ENCODE measurements at places on chromosomes 7 and 10. TPM values are rescaled to one million over a fixed set of nuclear protein-coding genes. Genes with fewer than 3 reads are reported as not detected.

- no peak for DNase-seq
Observed at GRCh38 chr7:70739646-70740210, 392.2 kb upstream of the GALNT17 start.

DNA sequence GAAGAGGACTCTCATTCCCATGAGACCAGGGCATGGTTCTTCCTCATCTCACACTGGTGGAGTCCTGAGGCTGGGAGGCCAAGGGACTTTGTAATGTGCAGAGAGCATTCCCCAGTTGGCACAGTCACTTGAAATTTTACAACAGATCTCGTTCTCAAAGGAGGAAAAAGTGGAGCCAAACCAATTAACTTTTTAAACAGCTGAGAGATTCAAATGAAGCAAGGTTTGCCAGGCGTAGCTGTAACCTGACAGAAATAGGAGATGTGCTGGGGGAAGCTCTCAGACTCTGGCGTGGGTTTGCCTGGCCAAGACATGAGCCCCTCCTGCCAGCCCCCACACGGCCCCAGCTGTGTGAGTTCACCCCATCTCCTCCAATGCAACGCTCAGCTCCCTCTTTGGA, 12.0 kb upstream of the CPXM2 start:
- no peak for DNase-seq

DNA sequence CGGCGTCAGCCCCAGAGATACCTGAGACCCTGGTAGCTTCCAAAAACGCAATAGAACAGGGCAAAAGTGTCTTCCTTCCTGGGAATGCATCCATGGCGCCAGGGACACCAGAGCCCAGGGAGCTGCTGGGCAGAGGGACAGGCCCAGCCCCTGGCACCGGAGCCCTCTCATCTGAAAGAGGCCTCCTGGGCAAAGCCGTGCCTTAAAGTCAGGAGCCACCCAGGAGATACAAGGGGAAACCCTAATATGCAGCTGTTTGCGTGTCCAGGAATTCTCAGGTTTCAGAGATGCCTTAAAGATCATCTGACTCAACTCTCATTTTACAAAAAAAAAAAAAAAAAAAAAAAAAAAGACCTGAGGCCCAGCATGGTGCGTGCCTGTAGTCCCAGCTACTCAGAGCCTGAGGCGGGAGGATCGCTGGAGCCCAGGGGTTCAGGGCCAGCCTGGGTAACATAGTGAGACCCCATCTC, 28.0 kb downstream of the NUDT1 start:
- DNase-seq = no peak

- peak; percentile 31 for DNase-seq
Observed at GRCh38 chr10:126634911-126635310, 35.6 kb downstream of the C10orf90 start.

DNA sequence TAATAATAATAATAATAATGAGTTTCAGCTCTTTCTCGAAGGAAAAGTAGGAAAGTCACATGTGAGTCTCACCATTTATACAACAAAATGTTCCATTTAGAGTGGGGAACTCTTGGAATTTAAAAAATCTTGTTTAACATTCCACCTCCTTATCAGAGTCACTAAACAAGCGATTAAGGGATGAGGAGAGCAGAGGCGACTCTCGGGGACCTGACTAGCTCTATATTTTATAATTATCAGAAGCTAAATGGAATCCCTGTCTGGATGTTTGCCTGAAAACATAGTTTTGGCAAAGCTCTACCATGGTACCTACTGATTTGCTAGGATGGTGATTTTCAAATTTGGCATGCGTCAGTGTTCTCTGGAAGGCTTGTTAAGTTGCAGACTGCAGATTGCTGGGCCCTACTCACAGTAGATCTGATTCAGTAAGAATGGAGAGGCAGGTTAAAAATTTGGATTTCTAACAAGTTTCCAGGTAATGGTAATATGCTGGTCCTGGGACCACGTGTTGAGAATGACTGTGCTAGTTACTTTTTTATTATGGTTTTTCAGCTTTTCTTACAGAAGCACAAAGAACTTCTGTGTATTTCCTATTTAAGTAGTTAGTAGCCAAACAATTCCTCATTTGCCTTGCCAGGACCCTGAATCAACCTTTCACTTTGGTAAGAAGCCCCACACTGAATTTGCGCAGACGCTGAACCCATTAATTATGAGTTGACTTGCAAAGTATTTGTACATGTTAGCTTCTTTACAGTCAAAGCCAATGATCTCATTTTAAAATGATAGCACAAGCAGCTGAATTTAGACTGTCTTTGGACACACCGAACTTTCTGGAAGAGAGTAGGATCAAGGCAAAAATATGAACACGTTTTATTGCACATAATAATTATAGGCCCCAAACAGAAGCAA, 39.5 kb downstream of the CPED1 start:
- DNase-seq = no peak

- DNase-seq = no peak
Observed at GRCh38 chr10:132651511-132652029, 114.0 kb downstream of the INPP5A start.

GRCh38 chr10:64519831-64520230, 998.6 kb downstream of the REEP3 start:
- DNase-seq = no peak

DNA sequence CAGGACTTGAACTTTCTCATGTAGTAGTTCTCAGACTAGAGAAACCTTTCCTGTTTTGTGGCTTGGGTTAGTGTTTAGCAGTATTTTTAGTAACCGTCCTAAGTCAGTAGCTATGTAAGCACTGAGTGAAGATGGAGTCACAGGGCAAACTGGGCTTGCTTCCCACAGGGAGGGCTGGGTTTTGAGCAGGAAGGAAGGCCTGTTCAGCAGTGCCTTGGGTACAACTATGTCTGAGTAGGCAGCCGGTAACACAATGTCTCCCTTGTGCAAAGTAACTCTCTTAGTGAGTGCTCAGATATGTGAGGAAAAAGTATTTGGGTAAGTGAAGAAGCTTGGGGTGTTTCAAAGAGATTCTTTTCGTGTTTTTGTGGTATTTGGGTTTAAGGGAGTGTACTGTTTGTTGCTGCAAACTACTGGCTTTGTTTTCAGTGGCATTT, 96.4 kb downstream of the CCSER2 start:
- peak; percentile 91 for DNase-seq

- DNase-seq = no peak
Observed at GRCh38 chr7:29443552-29443951, 120.1 kb upstream of the PRR15 start.

GRCh38 chr7:159088016-159088865, 56.4 kb downstream of the VIPR2 start:
- no peak for DNase-seq

DNA sequence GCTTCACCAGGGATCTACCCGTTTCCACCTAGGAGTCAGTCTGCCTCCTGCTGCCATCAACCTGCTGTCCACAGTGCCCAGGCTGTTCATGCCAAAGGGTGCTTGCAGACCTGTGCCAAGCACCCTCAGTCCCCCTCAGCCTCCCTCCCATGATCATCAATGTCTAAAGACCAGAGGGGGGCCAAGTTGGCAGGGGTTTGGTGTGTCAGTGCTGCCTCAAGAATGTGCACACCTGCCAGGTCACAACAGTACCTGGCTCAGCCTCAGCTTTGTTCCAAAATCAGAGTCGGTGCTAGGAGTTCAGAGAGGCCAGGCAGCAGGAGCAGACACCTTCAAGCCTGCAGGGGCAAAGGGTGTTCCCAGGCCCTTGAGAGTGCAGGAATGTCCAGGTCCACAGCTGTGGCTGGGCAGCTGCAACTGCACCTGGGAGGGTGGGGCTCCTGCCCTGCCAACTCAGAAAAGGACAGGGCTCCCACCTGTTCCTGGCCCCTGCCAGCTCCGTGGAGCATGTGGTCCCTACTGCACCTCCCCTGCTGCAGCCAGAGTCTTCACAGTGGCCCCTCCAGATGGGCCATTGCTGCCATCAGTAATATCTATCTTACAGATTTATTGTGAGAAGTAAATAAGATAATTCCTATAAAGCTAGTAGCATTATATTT, 219.5 kb downstream of the POLR1F start:
- DNase-seq = no peak

- DNase-seq = no peak
Observed at GRCh38 chr7:130296221-130296951, 3.4 kb downstream of the CPA4 start.

DNA sequence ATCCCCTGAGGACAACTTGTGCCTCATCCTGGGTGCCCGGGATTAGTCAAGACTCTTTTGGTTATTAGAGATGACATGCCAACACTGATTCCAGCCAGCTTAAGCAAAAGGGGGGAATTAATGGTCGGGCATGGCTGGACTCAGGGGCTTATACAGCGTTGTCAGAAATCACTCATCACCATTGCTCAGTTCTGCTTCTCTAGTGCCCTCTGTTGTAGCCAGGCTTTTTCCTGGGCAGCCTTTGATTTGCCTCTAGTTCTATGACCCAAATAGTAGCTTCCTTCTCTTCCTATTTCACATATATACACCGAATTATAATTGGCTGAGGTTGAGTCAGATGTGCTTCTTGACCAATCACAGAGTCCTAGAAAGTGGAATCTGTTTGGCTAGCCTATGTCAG, 192.0 kb upstream of the HABP2 start:
- no peak for DNase-seq

DNA sequence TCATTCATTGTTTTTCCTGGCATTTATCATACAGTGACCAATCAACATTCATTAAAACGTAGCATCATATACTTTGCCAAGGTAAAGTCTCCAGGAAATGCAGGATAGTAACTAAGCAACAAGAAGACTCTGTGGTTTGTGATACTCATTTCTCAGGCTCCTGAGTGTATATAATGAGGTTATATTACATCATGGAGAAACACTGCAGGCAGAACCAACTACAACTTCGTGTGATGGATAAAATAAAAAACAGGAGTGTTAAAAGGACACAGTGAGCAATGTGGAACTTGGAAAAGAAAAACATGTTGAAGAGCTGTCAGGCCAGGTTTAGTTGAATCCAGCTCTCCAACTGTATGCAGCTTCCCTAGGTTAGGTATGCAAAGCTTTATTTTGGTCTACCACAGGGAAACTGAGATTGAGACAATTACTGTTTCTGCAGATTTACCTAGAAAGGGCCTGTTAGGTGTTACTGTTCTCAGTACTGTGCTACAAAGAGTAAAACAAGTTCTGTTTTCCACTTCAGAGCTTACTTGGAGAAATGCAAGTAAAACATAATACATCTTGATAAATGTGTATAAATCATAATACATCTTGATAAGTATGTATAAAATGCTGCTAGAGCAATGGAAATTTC, 7.8 kb upstream of the CCNY start:
- no peak for DNase-seq

DNA sequence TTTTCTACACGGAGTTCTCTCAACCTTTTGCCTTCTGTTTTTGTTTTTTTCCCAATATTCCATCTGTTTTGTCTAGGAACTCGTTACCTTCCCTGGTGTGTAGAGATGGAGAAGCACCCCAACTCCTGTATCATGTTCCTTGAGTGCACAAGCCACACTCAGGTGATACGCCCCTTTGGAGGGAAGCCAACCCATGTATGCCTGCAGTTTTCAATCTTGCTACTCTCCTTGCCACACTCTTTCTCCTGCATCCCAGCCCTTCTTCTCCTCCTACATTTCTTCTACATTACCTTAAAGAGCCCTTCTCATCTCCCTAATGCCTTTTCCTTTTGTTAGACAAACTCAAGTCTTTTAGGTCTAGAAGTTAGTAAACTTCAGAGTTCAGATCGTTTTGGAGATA, 10.2 kb upstream of the SP4 start:
- DNase-seq = no peak

- DNase-seq = no peak
Observed at GRCh38 chr10:9707216-9707615, 1310.5 kb upstream of the CELF2 start.

GRCh38 chr7:8258734-8259133, 3.2 kb downstream of the ICA1 start:
- no peak for DNase-seq

DNA sequence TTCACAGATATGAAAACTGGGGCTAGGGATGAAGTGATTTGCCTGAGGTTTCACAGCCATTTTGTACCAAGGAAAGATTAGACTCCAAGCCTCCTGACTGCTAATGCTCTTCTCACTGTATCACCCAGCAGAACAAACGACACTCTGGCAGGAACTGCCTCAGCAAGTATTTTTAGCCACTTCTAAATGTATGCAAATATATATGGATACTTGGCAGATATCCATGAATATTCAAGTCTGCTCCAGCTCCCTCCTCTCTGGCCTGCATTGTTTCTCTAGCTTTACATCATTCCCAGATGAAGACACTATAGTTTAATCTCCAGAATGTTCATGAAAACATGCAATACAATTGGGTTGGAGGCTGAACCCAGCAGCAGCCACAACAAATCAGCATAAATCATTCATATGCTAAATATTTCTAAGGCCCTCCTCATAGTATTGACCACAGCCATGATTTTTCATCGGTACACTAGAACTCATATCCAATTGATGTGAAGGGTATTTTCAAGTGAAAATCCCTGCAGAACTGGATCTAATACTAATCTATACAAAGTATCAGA, 65.5 kb downstream of the HPSE2 start:
- no peak for DNase-seq

GRCh38 chr10:78025685-78026364, 3.5 kb downstream of the POLR3A start:
- peak; percentile 41 for DNase-seq

DNA sequence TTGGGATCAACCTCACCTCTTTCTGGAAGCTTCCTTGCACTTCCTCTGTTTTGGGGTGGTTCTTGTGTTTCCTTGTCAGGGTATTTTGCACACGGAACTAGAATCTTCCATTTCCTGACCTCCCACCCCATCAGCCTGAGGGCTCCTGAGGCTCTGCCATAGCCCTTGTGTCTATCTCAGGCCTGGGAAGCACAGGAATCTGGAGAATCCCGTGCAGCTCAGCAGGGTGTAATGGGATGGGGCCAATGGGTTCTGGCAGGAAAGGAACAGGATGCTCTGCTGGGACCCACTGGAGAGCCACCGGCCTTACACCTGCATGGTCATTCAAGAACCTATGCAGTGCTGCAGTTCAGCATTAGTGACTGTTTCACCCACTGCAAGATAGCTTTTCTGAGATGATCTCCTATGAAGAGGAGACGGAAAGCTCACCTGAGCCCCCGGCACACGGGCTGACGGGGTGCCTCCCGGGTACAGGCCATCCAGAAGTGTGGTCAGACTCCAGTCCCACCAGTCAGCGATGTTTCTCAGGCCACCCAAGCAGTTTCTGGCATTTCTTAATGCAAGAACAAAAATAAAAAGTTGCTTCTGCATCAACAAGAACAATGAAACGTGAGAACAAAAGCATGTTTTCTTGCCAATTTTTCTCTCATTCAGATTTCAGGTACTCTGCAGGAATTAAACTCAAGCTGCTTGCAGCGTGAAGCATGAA, 133.2 kb downstream of the PKD1L1 start:
- DNase-seq = no peak

CALML5 gene
- not detected for total RNA-seq

SPDYE9 gene
- not detected for total RNA-seq

PALD1 gene
- total RNA-seq = 3.9 TPM

ASIC3 gene
- total RNA-seq = 0.04 TPM

C10orf105 gene
- not detected for total RNA-seq

CRTAC1 gene
- total RNA-seq = 3.2 TPM

CRHR2 gene
- not detected for total RNA-seq

CYP3A5 gene
- total RNA-seq = not detected

Data from kidney epithelial cell (primary cell).